ENCODE measurements at places on chromosomes 2 and 18.

DNA sequence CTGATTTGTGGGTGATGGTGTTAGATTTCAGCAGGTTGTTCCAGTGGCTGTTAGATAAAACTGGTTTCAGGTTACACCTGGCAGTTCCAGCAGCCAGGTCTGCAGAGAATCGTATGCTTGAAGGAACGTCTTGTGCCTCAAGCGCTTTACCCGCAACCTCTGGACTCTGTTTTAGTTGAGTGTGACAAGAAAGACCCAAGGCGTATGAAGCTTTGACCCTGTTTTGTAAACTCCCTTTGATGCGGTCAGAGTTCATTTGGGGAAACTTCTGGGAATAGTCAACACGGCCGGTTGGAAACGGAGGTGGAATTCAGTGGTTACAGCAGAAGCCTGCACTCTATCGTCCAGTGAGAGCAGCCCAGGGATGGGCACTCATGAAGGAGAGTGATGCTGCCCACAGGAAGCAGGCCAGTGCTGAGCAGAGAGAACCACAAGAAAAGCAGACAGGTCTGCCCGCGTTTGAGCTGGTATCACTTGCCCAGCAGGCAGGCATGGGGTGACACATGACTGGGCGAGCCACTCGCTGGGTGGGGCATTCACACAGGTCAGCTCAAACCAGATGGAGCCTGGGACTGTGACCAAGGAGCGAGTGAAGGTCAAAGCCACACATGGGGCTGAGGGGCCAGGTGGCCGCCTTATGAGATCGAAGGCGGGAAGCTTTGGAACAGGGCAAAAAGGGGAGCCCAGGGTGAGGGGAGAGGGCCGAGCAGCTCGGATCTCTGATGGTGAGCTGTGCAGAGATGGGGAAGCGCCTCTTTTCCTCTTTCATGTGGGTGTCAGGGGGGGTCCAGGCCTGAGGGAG, 99.6 kb upstream of the MBOAT2 start:
- DNase-seq: no peak

DNA sequence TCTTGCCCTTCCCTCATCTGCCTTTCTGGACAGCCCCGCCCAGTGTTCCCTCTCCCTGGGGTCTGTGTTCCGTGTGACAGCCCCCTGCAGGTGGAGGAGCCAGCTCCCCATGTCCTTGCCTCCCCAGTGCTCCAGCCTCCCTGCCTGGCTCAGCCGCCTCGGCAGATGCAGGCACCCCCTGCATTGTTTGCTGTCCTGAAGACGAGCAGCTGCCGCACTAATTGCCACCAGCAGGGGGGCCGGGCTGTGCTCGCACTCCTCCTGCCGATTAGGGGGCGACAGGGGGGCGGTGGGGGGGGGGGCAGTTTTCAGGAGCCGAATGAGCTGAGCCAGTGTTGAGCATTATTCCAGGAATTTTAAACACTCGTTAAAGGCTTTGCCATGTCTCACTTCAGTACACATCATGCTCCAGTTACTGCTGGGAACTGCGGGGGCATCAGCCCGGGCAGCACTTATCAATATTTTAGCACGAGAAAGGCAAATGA, 23.3 kb downstream of the SIX3 start:
- DNase-seq: no peak

DNA sequence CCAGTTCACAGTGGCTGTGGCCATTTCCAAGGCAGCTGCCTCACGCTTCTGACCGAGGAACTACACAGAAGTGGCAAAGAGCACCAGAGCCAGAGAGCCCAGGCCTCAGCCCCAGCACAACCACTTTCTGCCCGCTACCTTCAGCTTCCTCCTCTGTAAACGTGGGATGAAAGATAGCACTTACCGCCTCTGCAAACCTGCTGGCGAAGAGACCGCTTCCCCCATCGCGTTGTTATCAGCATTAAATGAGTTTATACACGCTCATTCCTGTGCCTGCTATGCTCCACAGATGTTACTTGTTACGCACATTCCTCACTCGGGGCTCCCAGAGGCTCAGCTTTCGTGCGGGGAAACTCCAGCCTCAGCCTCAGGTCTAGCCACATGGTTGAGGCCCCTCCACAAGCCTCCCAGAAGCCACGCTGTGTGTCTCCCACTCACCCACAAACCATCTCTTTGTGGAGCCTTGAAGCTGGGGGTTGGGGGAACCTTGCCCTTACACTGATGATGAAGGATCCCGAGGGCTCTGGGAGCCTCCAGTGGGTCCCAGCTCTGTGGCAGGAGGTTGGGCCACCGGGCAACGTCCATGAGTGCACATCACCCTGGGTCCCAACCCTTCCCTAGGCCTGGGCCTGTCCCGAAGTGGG, 63.3 kb upstream of the SMAD7 start:
- DNase-seq: no peak

- peak; percentile 62 for DNase-seq
Measured at GRCh38 chr2:28663359-28663758, 88.3 kb upstream of the PPP1CB start.

DNA sequence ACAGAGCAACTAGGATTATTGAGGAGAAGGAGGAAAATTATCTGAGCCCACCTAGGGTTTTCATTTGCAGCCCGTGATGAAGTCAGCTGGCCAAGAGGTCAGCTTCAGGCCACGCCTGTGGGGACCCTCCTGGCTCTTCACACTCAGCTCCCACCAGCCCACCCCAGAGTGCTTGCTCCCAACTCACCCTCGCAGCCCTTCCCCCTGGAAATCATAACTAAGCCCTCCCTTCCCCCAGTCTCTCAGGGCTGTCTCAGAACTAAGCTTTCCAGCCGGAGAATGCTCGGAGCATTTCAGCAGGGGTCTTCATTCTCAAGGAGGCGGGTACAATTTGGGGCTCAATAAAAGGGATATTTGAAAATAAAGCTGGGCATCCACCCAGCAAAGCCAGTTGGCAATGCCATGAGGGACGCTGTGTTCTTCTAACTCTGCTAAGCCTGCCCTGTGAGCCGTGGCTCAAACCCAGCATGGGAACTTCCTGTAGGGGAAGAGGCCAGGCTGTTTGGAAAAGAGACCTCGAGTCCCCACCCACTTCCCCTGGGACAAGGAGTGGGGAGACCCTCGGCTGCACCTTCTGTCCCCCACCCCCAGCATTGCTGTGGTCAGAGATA, 194.9 kb downstream of the CTIF start:
- DNase-seq: no peak

DNA sequence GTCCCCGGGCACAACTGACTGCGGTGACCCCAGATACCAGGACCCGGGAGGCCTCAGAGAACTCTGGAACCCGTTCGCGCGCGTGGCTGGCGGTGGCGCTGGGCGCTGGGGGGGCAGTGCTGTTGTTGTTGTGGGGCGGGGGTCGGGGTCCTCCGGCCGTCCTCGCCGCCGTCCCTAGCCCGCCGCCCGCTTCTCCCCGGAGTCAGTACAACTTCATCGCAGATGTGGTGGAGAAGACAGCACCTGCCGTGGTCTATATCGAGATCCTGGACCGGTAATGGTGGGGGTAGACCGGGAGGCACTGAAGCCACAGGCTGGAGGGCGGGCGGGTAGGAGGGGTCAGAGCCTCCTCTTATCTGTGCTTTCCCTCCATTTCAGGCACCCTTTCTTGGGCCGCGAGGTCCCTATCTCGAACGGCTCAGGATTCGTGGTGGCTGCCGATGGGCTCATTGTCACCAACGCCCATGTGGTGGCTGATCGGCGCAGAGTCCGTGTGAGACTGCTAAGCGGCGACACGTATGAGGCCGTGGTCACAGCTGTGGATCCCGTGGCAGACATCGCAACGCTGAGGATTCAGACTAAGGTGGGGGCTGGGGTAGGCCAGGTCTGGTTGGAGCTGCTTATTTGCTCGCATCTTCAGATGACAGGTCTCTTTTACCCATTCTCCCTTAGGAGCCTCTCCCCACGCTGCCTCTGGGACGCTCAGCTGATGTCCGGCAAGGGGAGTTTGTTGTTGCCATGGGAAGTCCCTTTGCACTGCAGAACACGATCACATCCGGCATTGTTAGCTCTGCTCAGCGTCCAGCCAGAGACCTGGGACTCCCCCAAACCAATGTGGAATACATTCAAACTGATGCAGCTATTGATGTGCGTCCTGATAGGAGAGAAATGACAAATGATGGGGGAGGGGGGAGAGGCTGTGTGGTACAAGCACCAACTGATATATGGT, 780 bp downstream of the HTRA2 start:
- DNase-seq: peak; percentile 68

GRCh38 chr2:24238158-24238557, 63.3 kb downstream of the FAM228A start:
- no peak for DNase-seq

- no peak for DNase-seq
Measured at GRCh38 chr2:225512876-225513540, 113.5 kb downstream of the NYAP2 start.

DNA sequence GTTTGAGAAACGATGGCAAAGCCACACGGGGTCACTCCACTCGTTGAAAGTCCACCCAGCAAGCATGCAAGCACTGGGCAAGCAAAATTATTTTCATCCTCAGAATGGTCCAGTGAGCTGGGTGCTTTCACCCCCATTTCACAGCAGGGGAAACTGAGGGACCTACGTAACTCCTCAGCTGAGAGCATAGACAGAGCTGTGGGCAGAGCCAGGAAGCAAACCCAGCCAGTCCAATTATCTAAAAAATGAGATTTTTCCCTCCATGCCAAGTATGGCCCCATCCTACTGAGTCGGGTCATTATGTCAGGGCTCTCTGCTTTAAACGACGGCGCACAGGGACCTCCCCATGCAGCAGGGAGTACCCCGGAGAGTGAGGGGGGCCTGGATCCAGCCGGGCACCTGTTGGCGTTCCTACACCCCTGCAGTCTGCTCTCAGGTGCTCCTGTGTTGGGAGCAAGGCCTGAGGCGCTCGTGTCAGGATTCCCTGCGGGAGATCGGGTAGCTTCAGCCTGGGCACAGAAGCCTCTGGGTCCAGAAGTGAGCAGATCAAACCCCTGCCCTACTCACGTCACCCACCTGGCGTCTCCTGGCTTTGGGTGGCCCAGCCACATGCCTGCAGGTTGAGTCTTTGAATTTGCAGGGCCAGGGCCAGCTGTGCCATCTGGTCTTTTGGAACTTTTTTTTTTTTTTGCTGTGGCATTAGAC, 17.3 kb downstream of the TWIST2 start:
- DNase-seq: no peak

GRCh38 chr2:118061135-118061955, 26.9 kb upstream of the INSIG2 start:
- DNase-seq: peak; percentile 68

GRCh38 chr18:6482198-6482977, 67.7 kb upstream of the L3MBTL4 start:
- peak; percentile 87 for DNase-seq

GRCh38 chr18:48646976-48647375, 108.1 kb downstream of the CTIF start:
- DNase-seq: no peak

DNA sequence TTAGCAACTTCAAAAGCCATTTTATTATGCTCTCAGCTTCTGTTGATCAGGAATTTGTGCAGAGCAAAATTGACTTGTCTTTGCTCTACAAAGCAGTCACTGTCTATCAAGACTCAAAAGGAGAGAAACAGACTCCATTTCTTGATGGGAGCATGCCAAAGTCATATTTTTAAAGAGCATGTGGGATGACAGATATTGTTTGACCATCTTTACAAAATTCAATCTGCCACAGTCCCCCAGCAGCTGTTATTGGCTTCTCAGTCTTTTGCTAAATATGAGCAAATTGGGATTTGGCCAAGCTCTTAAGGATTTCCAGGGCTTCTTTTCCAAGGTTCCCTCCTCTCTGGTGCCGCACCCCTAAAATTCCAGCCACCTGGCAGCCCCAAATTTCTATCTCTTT, 67.9 kb downstream of the TEX51 start:
- DNase-seq: no peak

DNA sequence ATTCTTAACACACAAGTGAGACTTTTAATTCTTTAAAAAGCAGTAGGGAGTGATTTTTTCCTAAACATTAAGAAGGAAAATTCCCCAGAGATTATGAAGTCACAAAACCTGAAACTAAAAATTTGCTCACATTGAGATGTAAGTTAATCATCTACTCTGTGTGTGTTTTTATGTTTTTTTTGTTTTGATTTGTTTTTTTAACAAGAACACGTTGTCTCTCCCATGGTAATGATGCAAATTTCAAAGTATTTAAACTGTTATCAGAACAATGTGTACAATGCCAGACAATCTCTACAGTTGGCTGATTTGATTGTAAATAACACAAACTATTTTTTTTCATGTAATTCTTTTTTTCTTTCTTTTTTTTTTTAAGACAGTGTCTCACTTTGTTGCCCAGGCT, 71.5 kb downstream of the COLEC12 start:
- DNase-seq: no peak

DNA sequence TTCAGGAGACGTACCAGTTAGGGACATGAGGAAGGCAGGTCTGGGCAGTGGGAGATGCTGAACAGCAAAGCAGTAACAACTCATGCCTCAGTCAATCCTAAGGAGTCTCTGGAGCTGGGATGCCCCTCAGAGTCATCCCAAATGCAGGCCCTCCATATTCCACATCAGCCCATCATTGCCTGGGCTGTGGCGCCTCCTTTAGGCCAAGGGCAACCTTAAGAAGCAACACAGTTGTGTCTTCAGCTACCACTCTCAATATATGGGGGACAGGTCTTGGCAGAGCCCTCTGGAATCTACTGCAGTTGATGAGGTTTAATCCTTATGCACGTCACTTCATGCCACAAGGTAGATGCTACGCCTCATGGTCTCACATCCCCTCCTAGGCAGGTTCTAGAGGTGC, 682.0 kb upstream of the RAB6C start:
- DNase-seq: no peak

DNA sequence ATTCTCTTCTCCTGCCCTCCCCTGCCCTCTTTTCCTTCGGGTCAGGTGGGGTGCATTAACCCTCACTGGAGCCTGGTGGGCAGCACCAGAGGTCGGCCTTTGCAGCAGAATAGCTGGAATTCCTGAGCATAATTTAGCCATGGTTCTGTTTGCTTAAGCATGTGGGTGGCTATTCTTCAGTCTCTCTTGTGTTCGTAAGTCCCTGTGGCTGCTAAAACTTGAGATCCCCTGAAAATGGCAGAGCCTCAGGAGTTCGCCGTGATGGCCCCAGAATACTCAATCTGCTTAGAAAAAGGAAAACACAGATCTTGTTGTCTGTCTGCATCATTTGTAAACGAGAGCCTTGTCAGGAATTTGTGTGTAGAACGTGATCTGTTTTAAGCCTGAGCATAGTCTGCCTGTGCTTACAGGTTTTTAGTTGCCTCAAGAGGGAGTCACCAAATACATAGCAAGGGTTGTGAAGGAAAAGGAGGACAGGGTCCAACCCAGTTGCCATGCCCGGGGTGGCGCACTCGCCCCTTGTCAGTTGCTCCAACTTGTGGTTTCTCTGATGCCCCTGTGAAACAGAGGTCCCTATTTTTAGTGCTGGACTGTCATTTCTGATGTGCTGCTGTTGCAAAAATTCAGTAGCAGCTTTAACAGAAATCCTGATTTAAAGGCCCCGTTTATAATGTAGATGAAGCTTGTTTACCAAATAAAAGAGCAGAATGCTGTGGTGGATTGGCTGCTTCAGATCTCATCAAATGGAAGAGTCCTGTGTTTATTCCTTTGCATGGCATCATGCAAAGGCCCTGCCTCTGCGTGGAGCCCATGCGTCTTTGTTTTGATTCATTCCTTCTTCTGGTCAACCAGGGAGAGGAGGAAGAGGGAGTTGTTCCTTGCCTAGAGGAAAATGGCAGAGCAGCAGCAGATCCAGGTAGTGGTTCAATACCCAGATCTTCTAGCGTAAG, 74.8 kb downstream of the WDSUB1 start:
- no peak for DNase-seq
